ENCODE measurements at places on chromosomes 6 and 20. TPM values are rescaled to one million over a fixed set of nuclear protein-coding genes. Genes with fewer than 3 reads are reported as not detected.

SIRPG gene
- 3.4 TPM for total RNA-seq

CDSN gene
- 0.06 TPM for total RNA-seq

BHLHE23 gene
- 6.6 TPM for total RNA-seq

EYA4 gene
- total RNA-seq = 10.7 TPM

LRP11 gene
- total RNA-seq = 44.7 TPM

RIPPLY2 gene
- 0.63 TPM for total RNA-seq

MUC22 gene
- 0.87 TPM for total RNA-seq

OVOL2 gene
- 4.8 TPM for total RNA-seq

GSTA3 gene
- total RNA-seq = 26.7 TPM

GSTA4 gene
- 87.3 TPM for total RNA-seq

FAM83C gene
- 0.43 TPM for total RNA-seq

- DNase-seq = no peak
- H3K36me3 ChIP-seq = no peaks in the 10 kb centered on the region
- no peak overlapping the region for H3K4me3 ChIP-seq
- H3K27me3 ChIP-seq = no peaks in the 10 kb centered on the region
- no peaks in the 10 kb centered on the region for H3K4me1 ChIP-seq
Measured at GRCh38 chr6:1063671-1064355, 248.1 kb upstream of the FOXQ1 start.

- no peaks in the 10 kb centered on the region for H3K36me3 ChIP-seq
- DNase-seq = no peak
- no peak overlapping the region for H3K27ac ChIP-seq
- peaks cover 12% of the 10 kb centered on the region for H3K4me1 ChIP-seq
Measured at GRCh38 chr6:161227004-161227960, 46.6 kb downstream of the AGPAT4 start.

- no peaks in the 10 kb centered on the region for H3K36me3 ChIP-seq
- H3K4me1 ChIP-seq = no peaks in the 10 kb centered on the region
- no peaks in the 10 kb centered on the region for H3K27me3 ChIP-seq
- H3K27ac ChIP-seq = no peak overlapping the region
Measured at GRCh38 chr6:152356016-152356415, 281.1 kb downstream of the SYNE1 start.

DNA sequence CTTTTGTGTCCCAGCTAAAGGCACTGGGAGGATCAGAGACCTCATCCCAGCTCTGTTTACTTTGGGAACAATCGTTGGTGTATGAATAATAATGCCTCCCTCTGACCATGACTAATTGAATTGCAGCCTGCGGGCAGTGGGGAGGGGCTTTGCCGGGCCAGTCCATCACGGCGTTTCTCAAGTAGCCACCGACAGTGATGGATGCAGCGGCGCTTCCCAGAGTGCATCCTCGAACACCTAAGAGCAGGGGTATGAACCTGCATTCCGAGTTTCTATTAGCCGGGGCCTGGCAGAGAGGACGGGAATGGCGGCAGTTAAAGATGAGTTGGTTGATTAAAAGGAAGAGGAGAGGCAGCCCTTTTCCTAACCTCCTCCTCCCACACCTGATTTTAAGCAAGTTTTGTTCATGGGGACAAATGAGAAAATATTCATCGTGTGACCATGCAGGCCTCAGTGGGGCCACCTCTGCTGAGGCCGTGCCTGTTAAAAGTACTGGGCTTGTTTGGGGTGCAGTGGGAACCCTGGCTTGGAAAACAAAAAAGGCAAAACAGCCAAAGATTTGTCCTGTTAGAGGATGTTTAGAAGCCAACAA, 154.1 kb downstream of the FOXA2 start:
- no peaks in the 10 kb centered on the region for H3K36me3 ChIP-seq
- no peaks in the 10 kb centered on the region for H3K27me3 ChIP-seq
- H3K27ac ChIP-seq = no peak overlapping the region
- no peak for DNase-seq
- H3K4me3 ChIP-seq = no peak overlapping the region

DNA sequence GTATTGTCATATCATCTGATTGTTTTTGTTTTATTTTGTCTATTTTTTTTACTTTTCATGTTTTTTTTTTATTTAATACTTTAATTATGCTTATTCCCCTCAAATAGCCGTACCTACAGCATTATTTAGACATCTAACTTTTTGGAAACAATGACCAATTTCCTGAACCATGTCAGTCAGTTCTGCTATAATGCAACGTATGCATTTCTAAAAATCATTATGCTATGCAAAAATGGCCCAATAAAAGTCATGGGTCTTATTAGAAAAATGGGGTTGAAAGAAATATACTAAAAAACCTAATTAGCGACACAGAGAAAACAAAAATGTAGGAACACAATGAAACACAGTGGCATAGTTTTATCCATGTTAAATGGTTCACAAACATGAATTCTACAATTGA, 1454.7 kb downstream of the GRIK2 start:
- no peak overlapping the region for H3K4me3 ChIP-seq
- no peaks in the 10 kb centered on the region for H3K27me3 ChIP-seq
- DNase-seq = no peak
- no peaks in the 10 kb centered on the region for H3K4me1 ChIP-seq
- H3K27ac ChIP-seq = no peak overlapping the region
- no peaks in the 10 kb centered on the region for H3K36me3 ChIP-seq

DNA sequence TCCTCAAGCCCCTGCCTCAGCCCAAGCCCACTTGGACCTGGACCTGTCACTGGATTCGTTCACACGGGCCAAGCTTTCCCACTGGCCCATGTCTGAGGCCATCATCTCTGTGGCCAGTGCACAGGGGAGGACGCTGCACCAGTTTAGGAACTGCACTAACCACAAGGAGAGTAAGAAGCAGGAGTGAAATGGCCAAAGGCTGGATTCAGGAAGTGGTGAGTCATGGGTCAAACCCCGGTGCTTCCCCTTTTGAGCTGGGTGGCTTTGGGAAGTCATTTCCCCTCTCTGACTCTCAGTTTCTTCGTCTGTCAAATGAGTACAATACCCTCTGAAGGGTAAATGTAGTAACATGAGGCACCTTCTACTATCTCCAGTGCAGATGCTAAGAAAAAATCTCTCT, 87.9 kb downstream of the CD40 start:
- no peaks in the 10 kb centered on the region for H3K27me3 ChIP-seq
- DNase-seq = peak; percentile 45
- H3K4me3 ChIP-seq = no peak overlapping the region
- peaks cover 47% of the 10 kb centered on the region for H3K4me1 ChIP-seq

- no peaks in the 10 kb centered on the region for H3K36me3 ChIP-seq
- H3K27ac ChIP-seq = no peak overlapping the region
- no peak overlapping the region for H3K4me3 ChIP-seq
- no peaks in the 10 kb centered on the region for H3K4me1 ChIP-seq
Measured at GRCh38 chr6:63496361-63496804, 75.9 kb upstream of the LOC128125822 start.

- H3K27me3 ChIP-seq = no peaks in the 10 kb centered on the region
- H3K36me3 ChIP-seq = no peaks in the 10 kb centered on the region
- H3K27ac ChIP-seq = no peak overlapping the region
- H3K4me1 ChIP-seq = no peaks in the 10 kb centered on the region
- no peak for DNase-seq
Measured at GRCh38 chr6:5442916-5443315, 181.6 kb downstream of the FARS2 start.

GRCh38 chr6:37258405-37259105, 611 bp upstream of the TMEM217 start:
- peak overlapping the region; percentile 91 for H3K27ac ChIP-seq
- no peaks in the 10 kb centered on the region for H3K27me3 ChIP-seq
- DNase-seq = no peak
- H3K4me3 ChIP-seq = peak overlapping the region; percentile 66
- peaks cover 14% of the 10 kb centered on the region for H3K4me1 ChIP-seq

GRCh38 chr6:55528624-55529023, 50.4 kb downstream of the HMGCLL1 start:
- no peak overlapping the region for H3K27ac ChIP-seq
- H3K4me3 ChIP-seq = no peak overlapping the region
- H3K4me1 ChIP-seq = no peaks in the 10 kb centered on the region

- peak overlapping the region; percentile 20 for H3K27ac ChIP-seq
- H3K4me1 ChIP-seq = peaks cover 40% of the 10 kb centered on the region
- DNase-seq = no peak
Measured at GRCh38 chr6:138972226-138972665, 15.8 kb downstream of the REPS1 start.

GRCh38 chr6:10520468-10520867, 683 bp upstream of the GCNT2 start:
- H3K4me3 ChIP-seq = no peak overlapping the region
- DNase-seq = no peak
- no peak overlapping the region for H3K27ac ChIP-seq
- H3K27me3 ChIP-seq = no peaks in the 10 kb centered on the region

- H3K4me1 ChIP-seq = peaks cover 8% of the 10 kb centered on the region
- H3K27me3 ChIP-seq = no peaks in the 10 kb centered on the region
- H3K36me3 ChIP-seq = no peaks in the 10 kb centered on the region
- H3K4me3 ChIP-seq = no peak overlapping the region
- DNase-seq = no peak
- no peak overlapping the region for H3K27ac ChIP-seq
Measured at GRCh38 chr6:25966711-25967110, 4.1 kb downstream of the TRIM38 start.

GRCh38 chr6:70841112-70841511, 115.7 kb downstream of the B3GAT2 start:
- no peaks in the 10 kb centered on the region for H3K36me3 ChIP-seq
- no peak overlapping the region for H3K4me3 ChIP-seq
- DNase-seq = no peak
- no peaks in the 10 kb centered on the region for H3K27me3 ChIP-seq
- H3K27ac ChIP-seq = no peak overlapping the region

DNA sequence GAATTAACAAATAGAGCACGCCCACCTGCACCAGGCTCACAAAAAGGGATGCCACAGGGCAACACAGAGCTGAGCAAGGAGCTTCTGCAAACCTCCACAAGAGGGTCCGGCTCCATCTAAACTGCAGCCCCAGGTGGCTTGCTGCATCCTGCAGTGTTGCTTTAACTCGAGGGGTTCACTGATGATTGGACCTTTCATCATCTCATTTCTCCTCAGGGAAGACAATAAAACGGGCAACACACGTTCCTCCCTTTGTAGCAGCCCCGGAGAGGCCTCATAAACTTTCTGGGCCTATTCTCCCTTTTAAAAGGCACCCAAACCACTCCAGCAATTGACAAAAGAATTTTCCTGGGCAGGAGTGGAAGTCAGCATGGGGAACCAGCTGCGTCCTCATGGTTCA, 161.5 kb upstream of the CDH4 start:
- no peaks in the 10 kb centered on the region for H3K36me3 ChIP-seq
- H3K27me3 ChIP-seq = no peaks in the 10 kb centered on the region
- H3K4me3 ChIP-seq = no peak overlapping the region

GRCh38 chr20:50496773-50497385, 13.3 kb upstream of the PTPN1 start:
- no peaks in the 10 kb centered on the region for H3K36me3 ChIP-seq
- H3K4me1 ChIP-seq = no peaks in the 10 kb centered on the region
- DNase-seq = no peak
- H3K4me3 ChIP-seq = no peak overlapping the region
- no peak overlapping the region for H3K27ac ChIP-seq

DNA sequence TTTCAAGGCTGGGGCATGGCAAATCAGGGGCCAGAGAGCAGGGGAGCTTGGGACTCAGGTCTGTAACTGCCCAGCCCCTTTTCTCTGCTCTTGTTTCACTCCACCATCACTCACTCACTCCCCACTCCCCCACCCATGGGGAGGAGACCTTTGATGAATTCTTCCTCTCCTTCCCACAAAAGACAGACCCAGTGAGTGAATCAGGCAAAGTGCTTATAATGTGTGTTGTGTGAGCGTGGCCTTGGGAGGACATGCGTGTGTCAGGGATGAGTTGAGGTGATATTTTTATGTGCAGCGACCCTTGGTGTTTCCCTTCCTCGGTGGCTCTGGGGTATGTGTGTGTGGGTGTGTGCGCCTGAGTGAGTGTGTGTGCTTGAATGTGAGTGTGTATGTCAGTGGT, 1.0 kb upstream of the CUL9 start:
- no peak for DNase-seq
- no peaks in the 10 kb centered on the region for H3K36me3 ChIP-seq
- no peak overlapping the region for H3K4me3 ChIP-seq
- no peaks in the 10 kb centered on the region for H3K27me3 ChIP-seq

DNA sequence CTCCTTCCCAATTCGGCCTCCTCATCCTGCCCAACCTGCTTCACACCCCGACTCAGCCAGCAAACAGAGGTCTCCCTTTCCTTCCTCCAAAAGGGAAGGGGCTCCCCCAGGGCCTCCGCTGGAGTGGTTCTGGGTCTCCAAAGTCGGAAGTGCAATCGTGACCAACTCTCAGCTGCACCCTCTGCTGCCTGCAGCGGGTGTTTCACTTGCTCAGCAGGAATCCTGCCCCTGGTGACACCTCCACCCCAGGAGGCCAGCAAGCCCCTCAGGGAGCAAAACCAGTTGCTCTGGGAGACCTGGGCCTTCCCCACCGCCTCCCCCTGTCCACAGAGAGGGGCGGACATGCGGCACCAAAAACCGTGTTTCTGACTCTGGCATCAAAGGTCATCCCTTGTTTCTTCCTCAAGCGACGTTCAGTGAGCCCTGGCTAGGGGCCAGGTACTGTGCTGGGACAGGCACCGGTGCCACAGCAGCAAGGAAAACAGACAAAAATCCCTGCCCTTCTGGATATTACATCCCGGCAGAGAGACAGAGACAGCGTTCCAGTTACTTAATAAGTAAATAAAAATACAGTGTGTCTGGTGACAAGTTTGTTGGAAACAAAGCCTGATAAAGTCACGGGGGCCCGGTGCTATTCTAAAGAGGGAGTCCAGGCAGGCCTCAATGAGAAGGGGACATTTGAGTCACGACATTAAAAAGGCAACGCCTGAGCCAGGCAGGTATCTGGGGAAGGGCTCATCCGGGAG, 219.0 kb downstream of the BMP7 start:
- no peaks in the 10 kb centered on the region for H3K36me3 ChIP-seq
- H3K27ac ChIP-seq = no peak overlapping the region
- no peak overlapping the region for H3K4me3 ChIP-seq
- no peaks in the 10 kb centered on the region for H3K4me1 ChIP-seq

DNA sequence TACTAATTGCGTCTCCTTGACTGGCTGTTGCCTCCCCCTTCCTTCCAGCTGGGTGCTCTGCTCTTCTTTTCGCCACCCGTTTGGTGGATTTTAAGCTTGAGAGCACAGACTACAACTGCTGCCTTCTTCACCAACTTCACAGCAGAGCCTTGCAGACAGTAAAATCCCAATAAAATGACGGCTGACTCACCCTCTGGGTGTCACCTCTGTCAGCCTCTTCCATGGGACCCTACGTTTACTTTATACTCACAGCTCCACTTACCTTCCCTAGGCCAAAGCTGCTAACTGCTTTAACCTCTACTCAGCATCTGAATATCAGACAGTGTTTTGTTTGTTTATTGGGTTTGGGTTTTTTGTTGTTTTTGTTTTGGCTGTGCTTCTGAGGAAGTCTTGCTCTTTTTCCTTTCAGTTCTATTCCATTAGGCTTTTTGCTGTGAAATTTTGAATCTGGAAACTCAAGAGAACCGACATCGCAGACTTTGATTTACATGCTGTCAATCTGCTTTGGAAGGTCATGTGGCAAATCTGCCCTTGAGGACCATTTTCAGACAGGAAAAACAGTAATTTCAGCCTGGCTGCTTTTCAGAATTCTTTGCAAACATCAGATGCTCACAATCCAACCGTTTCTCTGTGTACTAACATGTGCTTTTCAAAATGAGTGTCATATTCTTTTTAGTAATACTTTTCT, 2.4 kb downstream of the AGPAT4 start:
- no peak overlapping the region for H3K4me3 ChIP-seq
- no peaks in the 10 kb centered on the region for H3K36me3 ChIP-seq
- H3K27ac ChIP-seq = no peak overlapping the region
- H3K27me3 ChIP-seq = no peaks in the 10 kb centered on the region
- no peaks in the 10 kb centered on the region for H3K4me1 ChIP-seq
- DNase-seq = no peak

GRCh38 chr6:132760256-132760655, 2.6 kb upstream of the VNN2 start:
- no peak overlapping the region for H3K27ac ChIP-seq
- no peaks in the 10 kb centered on the region for H3K27me3 ChIP-seq
- no peaks in the 10 kb centered on the region for H3K36me3 ChIP-seq
- H3K4me3 ChIP-seq = no peak overlapping the region
- no peak for DNase-seq

Data from testis (tissue), 5 donors.